ENCODE measurements at places on chromosomes 3 and 15.

DNA sequence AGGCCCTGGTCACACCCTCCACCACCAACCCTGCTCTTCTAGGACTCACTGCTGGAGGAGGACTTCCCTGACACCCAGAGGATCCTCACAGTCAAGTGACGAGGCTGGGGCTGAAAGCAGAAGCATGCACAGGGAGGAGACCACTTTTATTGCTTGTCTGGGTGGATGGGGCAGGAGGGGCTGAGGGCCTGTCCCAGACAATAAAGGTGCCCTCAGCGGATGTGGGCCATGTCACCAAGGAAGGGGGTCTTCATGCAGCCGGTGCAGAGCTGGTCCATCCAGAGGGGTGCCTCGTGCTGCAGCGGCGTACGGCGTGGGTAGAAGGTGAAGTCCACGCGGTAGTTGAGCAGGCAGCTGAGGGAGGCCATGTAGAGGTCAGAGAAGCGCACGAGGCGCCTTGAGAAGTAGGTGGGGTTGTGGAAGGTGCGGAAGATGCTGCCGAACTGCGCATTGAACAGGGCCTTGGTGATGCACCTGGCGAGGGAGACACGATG is 9.4 kb downstream of the NT5DC2 start:
- DNase-seq = no peak

GRCh38 chr15:27844018-27844666 is 255.0 kb downstream of the OCA2 start:
- DNase-seq = no peak

DNA sequence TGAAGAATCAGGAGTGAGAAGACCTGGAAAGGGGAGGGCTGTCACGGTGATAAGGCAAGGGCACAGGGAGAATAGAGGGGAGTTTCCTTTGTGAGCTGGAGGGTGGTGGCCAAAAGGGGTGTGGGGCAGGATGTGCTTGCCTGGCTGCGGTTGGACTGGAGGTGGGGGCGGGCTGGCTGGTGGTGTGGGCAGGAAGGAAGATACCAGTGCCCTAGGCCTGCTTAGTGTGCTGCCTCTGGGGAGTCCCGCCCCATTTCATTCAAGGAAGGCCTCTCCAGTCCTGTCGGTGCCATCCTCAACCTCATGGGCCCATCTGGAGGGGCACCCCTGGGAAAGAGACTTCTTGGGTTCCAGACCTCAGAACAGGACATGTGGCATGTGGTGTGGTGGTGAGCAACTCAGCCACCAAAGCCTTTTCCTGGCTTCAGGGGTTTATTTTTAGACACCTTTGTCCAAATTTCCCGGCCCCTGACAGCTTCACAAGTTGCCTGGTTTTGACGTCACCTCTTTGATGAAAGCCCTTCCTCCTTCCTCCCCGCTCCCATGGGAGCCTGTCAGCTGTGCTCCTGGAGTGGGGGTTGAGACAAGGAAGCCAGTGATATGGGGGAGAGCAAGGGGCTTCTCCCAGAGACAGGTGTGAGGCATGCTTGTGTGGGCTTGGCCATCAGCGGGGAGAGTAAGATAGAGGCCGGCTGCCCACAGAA is 15.6 kb downstream of the TEX264 start:
- DNase-seq = no peak

- no peak for DNase-seq
These were observed 207.4 kb upstream of the IGF1R start for GRCh38 chr15:98440917-98441316.

GRCh38 chr3:40768536-40768935 is 243.8 kb downstream of the ZNF621 start:
- DNase-seq = no peak
